ENCODE measurements at places on chromosomes 13 and 19.

GRCh38 chr19:6056282-6056741 lies 54.0 kb downstream of the RFX2 start:
- no peak for DNase-seq

GRCh38 chr19:51535535-51535934 lies 4.1 kb upstream of the SIGLEC6 start:
- no peak for DNase-seq

GRCh38 chr19:6963244-6963852 lies 57.9 kb downstream of the MBD3L2B start:
- DNase-seq, result no peak

DNA sequence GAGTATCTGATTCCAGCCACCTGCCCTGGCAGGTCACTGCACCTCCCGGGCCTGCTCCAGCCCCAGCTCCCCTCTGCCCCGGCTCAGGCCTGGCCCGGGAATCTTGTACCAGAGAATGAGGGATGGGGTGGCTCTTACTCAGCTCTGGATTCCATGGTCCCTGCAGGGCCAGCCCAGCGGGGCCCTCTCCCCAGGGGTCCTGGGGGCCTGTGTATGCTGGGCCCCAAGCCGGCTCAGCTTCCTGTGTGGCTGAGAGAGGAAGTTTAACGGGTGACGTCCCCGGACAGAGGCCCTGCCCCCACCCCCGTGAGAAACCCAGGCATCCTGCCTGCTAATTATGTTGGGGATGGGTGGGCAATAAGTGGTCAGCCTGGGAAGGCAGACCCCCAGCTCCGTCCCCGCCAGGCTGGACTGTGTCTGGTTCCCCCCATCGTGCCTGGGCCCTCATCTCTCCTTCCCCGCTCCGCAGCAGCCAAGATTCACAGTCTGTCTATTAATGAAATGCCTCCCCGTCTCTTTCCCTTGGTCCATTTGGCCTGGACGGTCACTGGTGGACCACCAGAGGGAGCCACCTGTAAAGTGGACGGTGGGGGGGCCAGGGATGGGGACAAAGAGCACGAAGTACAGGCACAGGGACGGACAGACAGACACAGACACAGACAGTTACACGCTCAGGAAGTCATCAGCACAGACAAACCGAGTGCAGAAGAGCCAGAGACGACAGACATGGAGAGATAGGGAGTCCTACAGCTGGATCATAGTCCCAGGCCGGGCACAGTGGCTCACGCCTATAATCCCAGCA lies at the start of gene DENND1C:
Gene DENND1C (minus strand): TSS at position 247 of the 802 bp plus-strand sequence. CDS start 92 bp downstream, at position 155.
- no peak for DNase-seq

DNA sequence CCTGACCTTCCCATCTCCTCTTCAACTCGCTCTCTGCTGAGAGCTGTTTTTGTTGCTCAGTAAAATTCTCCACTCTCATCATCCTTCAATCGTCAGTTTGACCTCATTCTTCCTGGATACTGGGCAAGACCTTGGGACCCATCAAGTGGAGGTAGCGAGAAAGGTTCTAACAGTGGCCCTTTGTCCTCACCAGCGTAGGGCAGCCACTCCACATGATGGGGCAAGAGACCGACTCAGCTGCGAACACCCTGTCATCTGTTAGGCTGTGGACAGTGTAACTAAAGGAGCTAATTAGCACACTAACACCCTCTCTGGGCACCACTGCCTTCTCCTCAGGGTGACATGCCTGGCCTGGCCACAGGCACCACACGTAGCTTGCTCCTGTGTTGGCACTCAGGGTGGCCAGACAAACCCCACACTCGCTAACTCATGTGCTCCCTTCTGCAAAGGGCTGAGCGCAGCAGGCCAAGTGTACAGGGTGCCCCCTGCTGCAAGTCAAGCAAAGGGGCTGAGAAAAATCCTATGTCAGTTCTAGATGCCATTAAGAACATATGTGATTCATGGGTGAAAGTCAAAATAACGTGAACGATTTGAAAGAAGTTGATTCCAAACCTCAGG lies 1216.0 kb downstream of the SLITRK5 start:
- no peak for DNase-seq

DNA sequence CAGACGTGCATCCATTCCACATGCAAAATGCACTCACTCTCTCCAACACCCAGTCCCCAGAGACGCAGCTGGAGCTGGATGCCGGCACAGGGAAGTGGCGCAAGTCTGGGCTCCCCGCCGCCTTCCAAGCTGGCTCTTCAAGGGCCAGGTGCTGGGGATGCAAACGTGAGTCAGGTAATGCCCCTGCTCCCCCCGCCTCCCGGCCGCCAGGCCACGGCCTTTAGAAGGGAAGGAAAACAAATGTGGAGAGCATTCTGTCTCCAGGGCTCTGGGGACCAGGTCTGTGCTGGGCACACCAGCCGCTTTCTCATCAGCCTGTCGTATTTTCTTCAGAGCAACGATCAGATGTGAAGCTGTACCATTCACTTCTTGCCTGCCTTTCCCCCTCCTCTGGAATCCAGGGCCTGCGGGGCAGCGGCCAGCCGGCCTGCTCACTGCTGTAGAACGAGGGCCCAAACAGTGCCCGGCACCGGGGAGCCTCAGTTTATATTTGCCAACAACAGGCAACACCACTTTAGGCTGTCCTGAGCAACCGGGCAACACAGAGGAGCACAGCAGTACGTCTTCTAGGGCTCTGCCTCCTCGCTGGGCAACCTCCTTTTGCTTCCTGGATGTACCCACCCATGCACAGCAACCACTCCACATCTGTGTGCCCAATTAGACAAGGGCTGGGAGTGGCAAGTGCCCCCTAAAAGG lies 3.8 kb downstream of the RAB20 start:
- DNase-seq, result no peak

DNA sequence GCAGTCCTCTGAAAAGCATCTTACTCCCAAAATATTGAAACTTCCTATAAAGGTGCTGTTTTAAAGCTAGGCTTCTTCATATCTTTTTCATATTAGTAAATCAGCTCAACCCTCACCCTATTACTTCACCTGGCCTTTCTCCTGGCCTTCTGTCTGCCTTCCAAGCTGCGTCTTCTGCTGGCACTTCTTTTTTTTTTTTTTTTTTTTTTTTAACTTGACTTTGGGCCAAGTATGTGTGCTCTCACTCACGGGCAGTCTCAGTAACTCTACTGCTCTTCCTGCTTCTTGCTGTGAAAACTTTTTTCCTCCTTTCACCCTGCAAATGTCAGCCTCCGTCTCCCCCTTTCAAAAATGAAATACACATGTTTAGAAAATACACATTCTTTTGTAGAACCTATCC lies 41.2 kb upstream of the KCTD4 start:
- no peak for DNase-seq

- DNase-seq, result no peak
Observed at GRCh38 chr13:32136716-32137115, 105.1 kb downstream of the FRY start.

DNA sequence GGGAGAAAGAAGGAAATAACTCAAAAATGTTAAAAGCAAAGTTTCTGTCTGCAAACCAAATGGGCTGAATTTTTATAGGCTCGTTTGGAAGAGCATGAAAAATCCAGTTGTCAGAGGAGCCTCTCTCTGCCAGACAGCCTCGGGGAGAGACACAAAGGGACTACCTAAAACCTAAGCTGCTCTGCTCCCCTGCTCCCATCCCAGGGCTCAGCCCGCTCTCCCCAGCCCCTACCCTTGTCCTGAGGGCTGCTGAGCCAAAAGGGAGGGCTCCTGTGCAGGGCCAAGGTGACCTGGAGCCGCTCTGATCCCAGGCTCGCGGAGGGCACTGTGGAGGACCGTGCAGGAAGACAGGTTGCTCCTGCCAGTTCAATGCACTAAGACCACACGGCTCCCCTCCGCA lies 96.7 kb upstream of the UQCRFS1 start:
- no peak for DNase-seq

DNA sequence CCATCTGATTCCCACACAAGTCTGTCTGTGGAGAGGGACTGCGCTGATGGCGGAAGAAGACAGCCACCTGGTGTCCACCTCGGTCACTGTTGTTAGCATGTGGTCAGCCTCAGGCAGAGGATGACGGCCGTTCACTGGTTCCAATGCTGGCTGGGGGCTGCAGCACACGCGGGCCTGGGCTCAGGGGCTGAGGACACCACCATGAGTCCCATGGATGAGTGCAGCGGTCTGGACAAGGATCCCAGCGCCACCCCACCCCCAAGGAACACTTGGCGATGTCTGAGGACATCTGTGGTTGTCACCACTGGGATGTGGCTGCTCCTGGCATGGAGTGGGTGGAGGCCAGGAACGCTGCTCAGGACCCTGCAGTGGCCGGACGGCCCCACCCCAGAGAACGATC lies 10.9 kb downstream of the DPP9 start:
- DNase-seq, result no peak

DNA sequence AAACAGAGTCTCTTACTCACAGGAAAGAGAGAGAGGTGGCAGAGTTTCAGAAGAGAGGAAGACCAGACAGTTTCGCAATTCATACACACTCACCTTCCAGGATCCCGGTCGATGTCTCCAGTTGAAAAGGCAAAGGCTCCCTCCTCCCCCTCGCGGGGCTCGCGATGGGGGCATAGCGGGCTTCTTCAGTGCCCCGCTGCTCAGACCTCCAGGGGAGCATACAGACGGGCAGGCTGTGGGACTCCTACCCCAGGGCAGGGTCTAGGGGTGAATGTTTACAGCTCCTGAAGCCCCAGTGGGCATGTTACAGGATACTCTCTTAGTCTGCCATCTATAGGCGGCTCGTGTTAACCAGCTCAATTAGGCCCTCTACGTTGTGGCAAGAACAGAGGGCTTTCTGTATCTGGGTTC lies 139.2 kb downstream of the SLITRK5 start:
- peak; percentile 58 for DNase-seq

GRCh38 chr13:35485424-35485823 lies 8.9 kb upstream of the MAB21L1 start:
- no peak for DNase-seq

GRCh38 chr19:51766461-51766860 lies 5.5 kb downstream of the FPR2 start:
- no peak for DNase-seq

DNA sequence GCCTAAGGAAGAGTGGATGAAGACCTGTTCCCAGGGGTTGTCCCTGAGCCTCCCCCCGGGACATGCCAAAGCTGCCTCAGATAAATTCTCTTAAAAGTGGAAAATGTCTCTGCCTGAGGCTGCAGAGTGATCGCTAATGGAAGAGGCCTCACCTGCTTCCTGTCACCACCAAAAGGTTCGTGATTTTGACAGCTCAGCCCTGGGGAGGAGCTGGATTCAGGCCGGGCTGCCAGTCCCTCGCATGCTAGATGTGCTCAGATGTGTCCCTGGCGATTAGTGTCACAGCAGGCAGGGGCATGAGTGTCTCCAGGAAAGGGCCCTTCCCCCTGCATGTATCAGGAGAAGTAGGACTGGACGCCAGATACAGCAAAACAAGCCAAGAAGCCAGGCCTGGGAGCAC lies 626.5 kb downstream of the UQCRFS1 start:
- no peak for DNase-seq
